NCI-H187 treated with DMSO at 0.1 percent for 48 hours (cell line): ENCODE measurements at places on chromosomes 12 and 14.

GRCh38 chr14:86141966-86142365 is 612.0 kb downstream of the FLRT2 start:
- DNase-seq: no peak

- no peak for DNase-seq
These were observed 11.5 kb upstream of the ITGA5 start for GRCh38 chr12:54430471-54431069.

- no peak for DNase-seq
These were observed 29.6 kb downstream of the IFT43 start for GRCh38 chr14:76015191-76015590.

- DNase-seq: peak; percentile 46
These were observed 200.2 kb upstream of the RBM19 start for GRCh38 chr12:114166362-114166761.

- no peak for DNase-seq
These were observed 8.7 kb downstream of the MTERF2 start for GRCh38 chr12:106978035-106978800.

GRCh38 chr14:95649230-95649629 is 37.0 kb upstream of the TCL1B start:
- DNase-seq: no peak

DNA sequence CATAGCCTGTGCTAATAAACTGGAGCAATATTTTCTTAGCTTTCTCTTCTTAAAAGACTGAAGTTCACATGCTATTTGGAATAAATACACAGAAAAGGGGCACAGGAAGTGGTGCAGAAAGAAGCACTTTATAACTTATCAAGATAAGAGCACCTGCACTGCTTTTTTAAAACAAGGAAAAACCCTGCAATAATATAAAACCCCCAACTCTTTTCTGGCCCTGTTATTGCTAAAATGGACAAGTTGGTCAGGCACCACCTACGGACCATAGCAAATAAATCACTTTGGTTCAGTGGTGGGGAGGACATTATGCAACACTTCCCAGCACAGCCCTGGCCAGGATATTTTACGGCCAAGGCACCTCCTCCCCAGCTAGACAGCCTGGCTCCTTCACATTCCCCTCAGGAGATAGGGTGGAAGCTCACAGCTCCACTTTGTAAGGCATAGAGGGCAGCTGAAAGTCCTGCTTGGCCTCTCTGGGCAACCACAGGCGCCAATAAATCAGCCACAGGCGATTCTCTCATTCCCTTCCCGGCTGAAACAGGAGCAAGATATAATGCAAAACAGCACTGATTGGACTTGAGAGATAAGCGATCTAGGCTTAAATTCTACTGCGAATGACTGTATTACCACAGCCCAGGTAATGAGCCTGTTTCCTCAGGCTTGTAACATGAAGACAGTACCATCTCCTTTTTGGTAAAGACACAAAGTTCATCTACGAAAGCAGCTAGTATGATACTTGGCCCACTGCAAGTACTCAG is 2.0 kb downstream of the ZBTB25 start:
- no peak for DNase-seq

DNA sequence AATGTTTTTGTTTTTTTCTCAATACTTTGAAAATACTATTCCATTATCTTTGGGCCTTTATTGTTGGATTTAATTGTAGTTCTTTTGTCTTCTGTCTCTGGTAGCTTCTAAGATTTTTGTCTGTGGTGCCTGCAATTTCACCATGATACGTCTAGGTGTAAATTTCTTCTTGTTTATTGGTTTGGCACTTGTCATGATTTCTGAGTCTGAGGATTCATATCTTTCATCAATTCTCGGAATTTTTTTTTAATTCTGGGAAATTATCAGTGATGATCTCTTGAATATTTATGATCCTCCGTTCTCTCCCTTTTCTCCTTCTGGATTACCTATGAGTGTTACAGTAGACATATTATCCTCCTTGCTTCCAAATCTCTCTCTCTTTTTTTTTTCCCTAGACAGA is 14.8 kb upstream of the ADIPOR2 start:
- no peak for DNase-seq

DNA sequence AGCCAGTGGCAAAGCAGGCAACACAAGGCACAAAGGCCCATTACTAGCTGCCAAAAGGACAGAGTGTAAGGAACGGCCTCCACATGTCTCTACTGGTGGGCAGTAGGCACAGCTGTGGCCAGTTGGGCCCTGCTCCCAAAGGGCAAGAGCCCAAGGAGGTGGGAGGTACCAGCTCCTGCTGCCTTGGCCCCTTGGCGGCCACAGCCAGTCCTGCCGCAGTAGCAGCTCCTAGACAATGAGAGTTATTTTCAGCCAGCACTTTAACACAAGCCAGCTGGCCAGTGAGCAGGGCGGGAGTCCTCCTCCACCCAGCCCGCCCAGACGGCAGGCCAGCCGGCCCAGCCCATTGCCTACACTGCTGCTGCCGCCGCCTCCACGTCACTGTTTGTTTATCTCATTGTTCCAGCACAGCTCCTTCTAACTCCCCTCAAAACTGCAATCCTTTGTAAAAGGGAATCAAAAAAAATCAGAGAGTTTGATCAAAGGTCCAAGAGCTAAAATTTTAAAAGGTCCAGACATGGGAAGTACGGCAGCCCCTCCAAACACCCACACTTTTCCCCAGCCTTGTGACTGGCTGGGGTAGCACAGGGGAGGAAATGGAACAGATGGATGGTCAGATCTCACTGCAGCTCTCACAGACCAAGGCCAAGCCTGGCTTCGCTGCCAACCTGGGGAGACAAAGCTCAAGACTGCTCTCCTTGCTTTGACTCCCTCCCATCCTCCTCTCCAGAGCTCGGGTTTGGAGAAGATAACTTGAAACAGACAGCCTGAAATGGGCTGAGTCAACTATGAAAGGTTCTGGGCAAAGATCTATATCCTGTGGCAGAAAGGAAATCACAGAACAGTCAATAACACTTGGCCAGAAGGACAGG is 33.5 kb downstream of the FMNL3 start:
- DNase-seq: peak; percentile 41

- no peak for DNase-seq
These were observed 25.1 kb upstream of the SLC8A3 start for GRCh38 chr14:70213721-70214282.

- peak; percentile 10 for DNase-seq
These were observed 69.9 kb upstream of the CNTN1 start for GRCh38 chr12:40622246-40622838.

DNA sequence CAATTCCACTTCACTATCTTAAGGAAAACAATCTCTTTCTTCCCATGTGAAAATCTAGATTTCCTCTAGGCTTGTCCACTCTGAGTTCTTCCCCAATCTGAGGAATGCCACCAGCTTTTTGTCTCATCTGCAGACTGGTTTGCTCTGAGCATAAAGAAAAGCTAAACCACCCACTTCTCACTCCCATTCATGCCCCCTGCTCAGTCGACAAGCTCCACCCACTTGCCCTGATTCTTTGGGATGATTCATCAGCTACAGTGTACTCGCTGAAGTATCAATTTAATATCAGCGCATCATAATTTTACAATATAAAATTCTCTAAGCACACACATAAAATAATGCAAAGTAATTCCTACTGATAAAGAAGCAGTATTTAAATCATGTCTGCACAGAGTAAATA is 209.1 kb downstream of the GRIN2B start:
- DNase-seq: no peak

GRCh38 chr12:122182887-122183587 is at the start of gene LRRC43:
TSS of gene LRRC43 (plus strand) at chr12:122183123. CDS start at chr12:122183145, 22 bp downstream.
- DNase-seq: peak; percentile 41

DNA sequence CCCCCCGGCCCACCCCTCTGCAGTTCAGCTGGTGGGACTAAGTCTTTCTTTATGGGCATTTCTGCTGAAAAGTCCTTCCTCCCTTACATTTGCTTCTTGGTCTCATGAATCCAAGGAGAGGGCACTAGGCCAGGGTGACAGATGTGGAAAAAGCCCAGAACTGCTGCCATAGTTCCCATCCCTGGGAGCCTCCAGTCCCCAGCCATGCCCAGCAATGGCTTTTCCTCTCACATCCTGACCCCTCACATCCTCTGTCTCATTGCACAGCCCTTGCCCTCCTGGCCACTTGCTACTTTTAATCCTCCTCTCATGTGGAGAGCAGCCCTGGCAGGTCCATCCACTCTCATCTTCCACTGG is 122.5 kb downstream of the ZFP36L1 start:
- DNase-seq: no peak

DNA sequence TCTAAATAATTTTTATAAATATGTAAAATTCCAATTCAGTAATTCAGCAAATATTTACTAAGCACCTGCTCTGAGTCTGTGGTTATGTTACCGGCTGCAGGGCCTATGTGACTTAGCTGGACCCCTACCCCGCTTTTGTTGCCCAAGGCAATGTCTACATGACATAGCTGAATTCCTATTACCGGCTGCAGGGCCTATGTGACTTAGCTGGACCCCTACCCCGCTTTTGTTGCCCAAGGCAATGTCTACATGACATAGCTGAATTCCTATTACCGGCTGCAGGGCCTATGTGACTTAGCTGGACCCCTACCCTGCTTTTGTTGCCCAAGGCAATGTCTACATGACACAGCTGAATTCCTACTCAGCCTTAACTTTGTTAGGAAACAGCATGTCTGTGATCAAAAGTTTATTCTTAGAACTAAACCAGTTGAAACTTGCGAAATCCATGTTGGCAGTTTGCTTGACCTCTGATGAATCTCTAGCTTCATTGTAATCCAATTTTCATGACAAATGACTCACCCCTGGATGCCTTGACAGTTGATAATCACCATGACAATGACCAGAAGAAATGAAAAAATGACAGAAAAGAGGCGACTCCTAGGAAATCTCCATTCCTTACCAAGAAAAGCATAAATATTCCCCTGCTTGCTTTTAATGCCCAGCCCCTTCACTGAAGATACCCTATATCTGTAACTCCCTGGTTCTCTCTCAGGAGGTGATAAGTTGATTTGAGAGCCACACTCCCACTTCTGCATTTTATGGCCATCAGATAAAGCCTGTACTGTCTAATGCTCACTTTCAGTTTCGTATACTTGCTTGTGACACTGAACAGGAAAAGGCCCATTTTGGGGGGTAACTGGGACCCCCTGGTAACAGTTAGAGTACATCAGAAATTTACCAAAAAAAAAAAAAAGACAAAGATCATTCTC is 148.4 kb upstream of the SYT10 start:
- no peak for DNase-seq

- DNase-seq: no peak
These were observed 74.6 kb downstream of the GLRX5 start for GRCh38 chr14:95609398-95609990.

DNA sequence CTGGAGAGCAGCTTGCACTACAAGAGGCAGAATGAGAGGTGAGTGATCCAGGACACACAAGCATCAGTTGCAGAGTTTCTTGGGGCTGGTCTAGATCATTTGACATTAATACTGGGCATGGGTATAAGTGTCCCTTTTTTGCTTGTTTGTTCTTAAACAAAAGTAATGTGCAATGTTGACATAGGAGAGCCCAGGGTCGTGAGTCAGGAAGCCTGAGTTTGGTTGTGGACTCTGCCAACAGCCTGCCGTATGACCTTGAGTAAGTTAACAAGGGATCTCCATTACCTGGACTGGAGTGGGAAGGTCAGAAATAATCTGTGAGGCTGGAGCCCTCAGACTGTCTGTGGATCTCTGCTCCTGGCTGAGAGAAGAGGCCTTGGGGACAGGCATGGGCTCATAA is 170.3 kb downstream of the KCNA5 start:
- DNase-seq: no peak

- DNase-seq: no peak
These were observed 13.4 kb upstream of the DNAH10 start for GRCh38 chr12:123748661-123749060.

DNA sequence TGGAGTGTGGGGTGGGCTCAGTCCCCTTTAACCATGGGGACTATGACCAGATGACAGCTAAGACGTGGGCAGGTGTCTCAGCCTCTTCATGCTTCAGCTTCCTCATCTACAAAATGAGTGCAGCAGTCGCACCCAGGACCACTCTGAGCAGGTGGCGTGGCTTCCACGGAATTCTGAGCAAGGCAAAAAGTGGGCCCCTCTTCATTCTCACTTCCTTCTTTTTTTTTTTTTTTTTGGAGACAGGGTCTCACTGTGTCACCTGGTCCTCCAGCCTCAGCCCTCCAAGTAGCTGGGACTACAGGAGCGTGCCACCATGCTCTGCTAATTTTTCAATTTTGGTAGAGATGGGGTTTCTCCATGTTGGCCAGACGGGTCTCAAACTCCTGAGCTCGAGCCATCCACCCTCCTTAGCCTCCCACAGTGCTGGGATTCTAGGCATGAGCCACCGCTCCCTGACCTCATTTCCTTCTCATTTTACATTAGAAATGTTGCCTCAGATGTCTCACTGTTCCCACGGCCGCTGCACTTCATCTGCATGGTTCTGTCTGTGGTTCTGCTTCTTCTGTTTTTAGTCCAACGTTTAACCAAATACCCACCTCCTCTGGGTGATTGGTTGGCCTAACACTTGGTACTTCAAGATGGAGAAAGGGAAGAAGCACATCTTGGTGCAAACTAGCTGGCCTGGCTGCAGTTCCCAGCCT is 41.3 kb upstream of the BCL7A start:
- DNase-seq: no peak

GRCh38 chr12:108457006-108457733 is 57.9 kb upstream of the FICD start:
- peak; percentile 83 for DNase-seq

- no peak for DNase-seq
These were observed 3.3 kb downstream of the PRICKLE1 start for GRCh38 chr12:42586268-42586667.

- no peak for DNase-seq
These were observed 35.1 kb upstream of the BMAL2 start for GRCh38 chr12:27297566-27297965.

- no peak for DNase-seq
These were observed 437.9 kb downstream of the AACS start for GRCh38 chr12:125503128-125503527.

- DNase-seq: no peak
These were observed 90.7 kb upstream of the PTPRR start for GRCh38 chr12:71011261-71011660.

- DNase-seq: no peak
These were observed 29.6 kb downstream of the KCTD10 start for GRCh38 chr12:109447482-109447881.

GRCh38 chr12:28086521-28087155 is 103.6 kb upstream of the CCDC91 start:
- no peak for DNase-seq

GRCh38 chr12:32201976-32202375 is 95.3 kb downstream of the BICD1 start:
- DNase-seq: no peak

- DNase-seq: no peak
These were observed 6.8 kb upstream of the RASAL1 start for GRCh38 chr12:113142173-113142885.

DNA sequence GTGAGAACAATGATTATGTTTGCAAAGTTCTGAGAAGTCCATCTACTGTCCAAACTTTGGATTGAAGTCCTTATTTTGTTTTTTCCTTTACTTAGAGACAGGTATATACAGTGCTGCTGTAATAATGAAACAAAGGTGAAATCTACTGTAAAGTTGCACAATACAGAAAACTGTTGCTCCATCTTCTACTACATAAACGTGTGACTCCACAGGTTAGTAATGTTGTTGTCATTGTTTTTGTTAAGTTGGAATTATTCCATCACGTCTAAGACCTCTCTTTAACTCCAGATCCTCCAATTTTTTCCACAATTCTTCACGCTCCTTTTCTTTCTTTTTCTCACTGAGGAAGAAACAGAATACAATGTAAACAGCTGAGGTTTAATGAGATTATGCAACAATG is 57.0 kb upstream of the GPHB5 start:
- DNase-seq: no peak
